Fibroblast of lung (primary cell): ENCODE measurements at places on chromosomes 7 and 10. TPM values are rescaled to one million over a fixed set of nuclear protein-coding genes. Genes with fewer than 3 reads are reported as not detected.

The PDE6C gene
- not detected in 2 replicates for total RNA-seq

The LRWD1 gene
- total RNA-seq = 14.5 and 18.7 TPM in 2 replicates

DNA sequence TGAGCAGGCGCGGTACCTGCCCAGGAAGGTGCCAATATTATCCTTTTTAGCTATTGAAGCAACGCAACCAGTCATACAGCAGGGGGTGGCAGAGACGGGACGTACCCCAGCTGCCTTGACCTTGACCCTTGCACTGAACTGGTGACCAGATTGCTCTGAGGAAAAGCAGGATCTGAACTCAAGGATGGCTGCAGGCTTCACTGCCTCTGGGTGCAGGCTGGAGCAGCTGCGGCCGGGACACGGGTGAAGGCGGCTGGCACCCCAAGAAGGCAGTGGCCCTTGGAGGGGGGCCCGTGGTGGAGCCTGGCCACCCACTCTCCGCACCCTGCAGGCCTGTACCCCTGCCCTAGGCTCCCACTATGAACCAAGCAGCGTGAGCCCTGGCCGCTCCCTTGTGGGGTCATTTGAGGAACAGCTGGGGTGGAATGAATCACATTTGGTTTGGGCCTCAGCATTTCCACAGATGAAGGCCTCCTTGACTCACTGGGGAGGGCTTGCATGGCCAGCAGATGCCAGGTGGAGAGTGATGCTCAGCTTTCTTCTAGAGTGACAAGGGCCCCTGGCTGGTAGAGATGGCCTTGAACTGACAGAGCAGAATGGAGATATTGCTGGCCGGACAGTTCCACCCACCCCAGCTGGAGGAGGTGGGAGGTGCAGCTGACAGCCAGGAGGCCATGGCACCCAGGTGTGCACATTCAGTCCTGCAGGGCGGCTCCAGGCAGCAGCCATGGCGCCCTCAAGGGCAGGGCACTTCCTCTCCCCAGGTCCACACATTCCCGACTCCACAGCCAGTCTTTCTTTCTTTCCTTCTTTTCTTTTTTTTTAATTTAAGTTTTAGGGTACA lies 218.7 kb downstream of the WDR37 start:
- no peak for DNase-seq

DNA sequence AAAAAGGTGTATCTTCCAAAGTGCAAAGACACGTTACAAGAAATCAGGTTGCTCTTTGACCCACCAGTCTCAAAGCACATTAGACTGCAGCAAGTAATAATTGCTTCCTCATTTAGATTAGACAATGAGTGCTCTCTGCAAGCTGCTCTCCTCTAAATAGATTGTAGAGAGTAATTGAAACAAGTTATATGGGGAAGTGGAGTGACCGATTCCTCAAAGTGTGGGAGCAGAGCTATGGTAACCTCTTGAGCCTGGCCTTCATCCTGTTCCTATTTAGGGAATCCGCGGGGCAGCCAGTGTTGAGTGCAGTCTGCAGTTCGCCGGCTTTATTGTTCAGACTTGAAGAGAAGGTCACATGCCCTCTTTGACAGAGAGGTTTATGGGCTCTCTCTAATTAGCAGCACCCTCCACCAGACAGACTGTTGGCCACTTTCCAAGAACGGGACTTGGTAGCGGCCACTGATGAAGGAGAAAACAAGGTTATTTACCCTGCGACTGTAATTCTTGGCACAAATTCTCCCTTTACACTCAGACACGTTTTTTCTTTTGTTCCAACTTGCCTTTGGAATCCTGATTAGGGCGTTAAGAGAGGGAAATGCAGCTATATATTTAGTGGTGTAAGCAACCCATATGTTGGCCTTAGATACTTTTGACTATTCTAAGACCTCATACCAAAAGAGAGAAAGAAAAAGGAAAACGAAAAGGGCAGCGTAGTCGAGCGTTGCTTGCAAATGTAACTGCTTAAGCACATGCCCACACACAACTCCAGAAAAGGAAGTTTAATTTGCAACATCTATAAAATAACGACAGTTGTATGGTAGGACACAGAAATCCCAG lies 107.5 kb downstream of the REEP3 start:
- peak; percentile 52 for DNase-seq

DNA sequence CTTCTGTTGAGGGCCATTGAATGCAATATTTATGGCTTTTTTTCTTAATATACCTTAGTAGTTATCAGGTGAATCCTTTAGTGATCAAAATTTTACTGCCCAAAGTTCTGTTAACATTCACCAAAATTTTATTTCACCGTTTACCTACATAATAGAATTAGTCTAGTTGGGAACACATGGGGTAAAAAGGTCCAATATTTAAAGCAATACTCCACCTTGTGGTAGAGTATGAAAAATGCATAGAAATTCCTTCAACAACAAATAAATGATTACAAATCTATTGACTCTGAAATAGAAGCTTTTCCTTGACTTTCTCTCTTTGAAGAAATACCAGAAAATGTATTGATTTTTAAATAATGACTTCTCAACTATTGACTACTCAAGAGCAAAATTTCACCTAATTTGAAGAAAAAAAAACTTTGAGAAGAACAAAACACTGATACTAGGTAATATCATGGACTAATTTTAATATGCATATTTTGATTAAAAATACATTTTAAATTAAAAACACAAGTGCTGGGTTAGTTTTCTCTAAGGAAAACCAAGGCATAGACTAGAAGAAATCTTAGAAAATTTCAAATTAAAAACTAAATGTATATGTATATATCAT lies 43.3 kb downstream of the POLR1F start:
- peak; percentile 27 for DNase-seq

DNA sequence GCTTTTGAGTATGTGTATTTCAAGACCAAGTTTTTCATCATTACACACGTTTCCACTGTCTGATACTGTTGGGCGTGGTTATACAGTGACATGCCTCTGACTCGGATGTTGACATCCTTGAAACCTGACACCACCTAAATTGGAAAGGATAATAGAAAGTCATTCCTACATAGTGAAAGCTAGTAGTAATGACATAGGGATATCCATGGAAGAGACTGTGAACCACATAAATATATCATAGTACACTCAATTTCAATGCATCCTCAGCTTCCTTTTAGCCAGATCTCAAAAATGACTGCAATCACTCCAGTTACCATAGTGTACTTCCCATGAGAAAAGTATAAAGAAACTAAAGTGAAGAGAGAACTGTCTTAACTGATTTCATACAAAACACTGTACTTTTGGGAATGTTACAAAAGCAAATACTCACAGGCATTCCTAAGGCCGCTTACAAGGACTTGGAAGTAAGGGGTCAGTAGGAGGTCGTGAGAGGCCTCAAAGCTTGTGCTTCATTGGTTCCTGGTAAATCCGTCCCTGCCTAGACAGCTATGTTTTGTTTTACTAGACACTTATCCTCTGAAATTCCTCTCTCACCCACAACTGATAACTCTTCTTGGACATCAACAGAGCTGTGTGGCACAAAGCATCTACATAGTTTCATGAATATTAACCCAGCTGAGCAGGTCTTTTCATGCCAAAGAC lies 71.8 kb upstream of the VWDE start:
- DNase-seq = peak; percentile 89

DNA sequence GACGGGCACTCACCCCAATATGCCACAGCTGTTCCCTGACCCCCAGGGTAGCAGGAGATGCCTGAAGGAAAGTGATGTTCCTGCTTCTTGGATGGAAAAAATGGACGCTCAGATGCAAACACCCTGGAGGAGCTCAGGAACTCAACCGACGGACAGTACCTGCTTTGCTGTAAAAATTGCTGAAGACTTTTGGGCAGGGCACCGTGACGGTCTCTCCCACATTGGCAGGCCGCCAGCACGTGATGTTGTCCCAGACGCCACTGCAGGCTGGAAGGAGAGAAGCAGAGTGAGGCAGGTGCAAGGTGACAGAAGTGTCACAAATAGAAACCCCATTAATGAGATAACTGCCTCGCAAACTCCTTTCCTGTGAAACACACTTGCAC lies 35.0 kb downstream of the VIPR2 start:
- DNase-seq = no peak
